ENCODE measurements at places on chromosomes 2 and 18. TPM values are rescaled to one million over a fixed set of nuclear protein-coding genes. Genes with fewer than 3 reads are reported as not detected.

TACR1 gene
- 0.03 TPM for total RNA-seq

LYPD6B gene
- not detected for total RNA-seq

IL36A gene
- total RNA-seq = not detected

UGT1A5 gene
- 4.6 TPM for total RNA-seq

COL4A3 gene
- total RNA-seq = 0.55 TPM

C2orf72 gene
- total RNA-seq = 125 TPM

SSB gene
- total RNA-seq = 21.4 TPM

PROKR1 gene
- total RNA-seq = 0.05 TPM

NYAP2 gene
- not detected for total RNA-seq

MYO5B gene
- 16.1 TPM for total RNA-seq

USP40 gene
- 25.8 TPM for total RNA-seq

CHRND gene
- not detected for total RNA-seq

CCDC85A gene
- 0.08 TPM for total RNA-seq

CMPK2 gene
- 3.2 TPM for total RNA-seq

LRRTM4 gene
- total RNA-seq = not detected

FAM168B gene
- 39.5 TPM for total RNA-seq

CASP10 gene
- total RNA-seq = 5.4 TPM

CXCR2 gene
- total RNA-seq = 0.45 TPM

STON1 gene
- 0.93 TPM for total RNA-seq

UPP2 gene
- total RNA-seq = 0.91 TPM

BOLL gene
- not detected for total RNA-seq

TXNDC9 gene
- 8.2 TPM for total RNA-seq

CPO gene
- total RNA-seq = 0.38 TPM

RGPD4 gene
- total RNA-seq = not detected

MTA3 gene
- total RNA-seq = 6.7 TPM

GRB14 gene
- total RNA-seq = 39.3 TPM

ABCB11 gene
- 68.5 TPM for total RNA-seq

ELP2 gene
- total RNA-seq = 52.1 TPM

FNDC4 gene
- 61.2 TPM for total RNA-seq

TMEM87B gene
- total RNA-seq = 7.5 TPM

FOXD4L1 gene
- total RNA-seq = 0.10 TPM

CCDC88A gene
- total RNA-seq = 12.0 TPM

COL3A1 gene
- 21.6 TPM for total RNA-seq
